ENCODE measurements at places on chromosomes 7 and 10. TPM values are rescaled to one million over a fixed set of nuclear protein-coding genes. Genes with fewer than 3 reads are reported as not detected.

DNA sequence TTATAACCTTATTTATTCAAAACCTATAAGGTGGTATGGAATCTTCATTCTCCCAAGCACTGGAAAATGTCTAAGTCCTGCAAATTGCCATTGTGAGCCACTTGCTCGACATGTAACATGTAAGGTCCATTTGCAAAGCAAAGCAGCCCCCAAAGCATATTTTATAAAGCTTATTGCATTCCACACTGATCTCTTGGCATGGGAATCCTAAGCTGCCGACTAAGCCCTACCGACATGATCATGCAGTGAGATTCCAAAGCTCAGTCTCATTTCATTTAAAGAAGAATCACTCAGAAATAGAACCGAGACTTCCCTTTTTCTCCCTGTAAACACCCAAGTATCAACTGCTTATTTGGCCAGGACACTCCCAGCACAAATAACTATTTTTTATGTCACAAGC, 333.4 kb upstream of the MYO3A start:
- DNase-seq, result no peak
- H3K36me3 ChIP-seq, result no peaks in the 10 kb centered on the region
- H3K27ac ChIP-seq, result no peak overlapping the region
- H3K4me3 ChIP-seq, result no peak overlapping the region

Gene SUMF2
- 61.5 TPM for total RNA-seq

GRCh38 chr10:102762401-102763015, 18.8 kb downstream of the WBP1L start:
- H3K27me3 ChIP-seq, result no peaks in the 10 kb centered on the region
- H3K4me1 ChIP-seq, result peaks cover 27% of the 10 kb centered on the region
- no peak overlapping the region for H3K4me3 ChIP-seq
- no peak for DNase-seq
- H3K36me3 ChIP-seq, result peaks cover 11% of the 10 kb centered on the region

Gene KCND2
- total RNA-seq, result 0.04 TPM

DNA sequence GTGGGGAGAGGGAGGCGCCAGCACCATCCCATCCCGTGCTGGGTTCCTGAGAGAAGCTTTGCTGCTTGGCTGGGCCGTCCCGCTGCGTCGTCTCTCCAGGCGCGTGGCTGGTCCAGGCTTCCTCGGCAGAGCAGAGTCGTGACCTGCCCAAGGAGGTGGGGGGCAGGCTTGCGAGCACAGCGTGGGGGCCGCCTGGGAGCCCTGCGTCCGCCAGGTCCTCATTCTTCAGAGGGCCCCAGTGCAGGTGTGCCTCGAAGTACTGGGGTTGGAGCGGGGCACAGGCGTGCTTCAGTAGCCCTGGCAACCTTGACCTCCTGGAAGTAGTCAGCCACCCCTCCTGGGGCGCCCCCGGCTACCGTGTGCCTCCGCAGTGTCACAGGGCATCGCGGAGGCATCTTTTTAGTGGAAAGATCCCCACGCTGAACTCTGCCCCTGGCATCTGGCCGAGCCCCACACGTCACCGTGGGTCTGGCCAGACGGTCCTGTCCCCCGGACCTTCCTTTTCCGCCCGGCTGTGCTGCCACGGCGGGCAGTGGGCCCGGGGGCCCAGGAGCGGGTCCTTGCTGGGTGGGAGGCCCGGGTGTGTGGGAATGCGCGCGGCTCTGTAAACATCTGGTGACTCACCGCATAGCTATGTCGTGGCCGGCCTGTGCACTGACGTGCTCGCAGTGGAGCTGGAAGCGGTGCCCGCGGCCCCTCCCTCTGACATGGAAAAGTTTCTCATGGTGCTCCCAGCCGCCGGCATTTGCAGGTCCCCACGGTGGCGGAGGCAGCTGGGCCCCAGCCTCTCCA, 6.4 kb downstream of the MAFK start:
- H3K27ac ChIP-seq, result peak overlapping the region; percentile 97
- H3K4me3 ChIP-seq, result peak overlapping the region; percentile 55
- H3K36me3 ChIP-seq, result peaks cover 26% of the 10 kb centered on the region

GRCh38 chr10:101103430-101103829, 27.7 kb upstream of the TLX1 start:
- H3K36me3 ChIP-seq, result no peaks in the 10 kb centered on the region
- H3K27me3 ChIP-seq, result peaks cover 10% of the 10 kb centered on the region
- no peak overlapping the region for H3K4me3 ChIP-seq

- no peak overlapping the region for H3K27ac ChIP-seq
- DNase-seq, result no peak
- H3K36me3 ChIP-seq, result no peaks in the 10 kb centered on the region
- H3K4me3 ChIP-seq, result no peak overlapping the region
- H3K4me1 ChIP-seq, result peaks cover 5% of the 10 kb centered on the region
These were observed 94.4 kb downstream of the WDFY4 start for GRCh38 chr10:48779077-48779476.

DNA sequence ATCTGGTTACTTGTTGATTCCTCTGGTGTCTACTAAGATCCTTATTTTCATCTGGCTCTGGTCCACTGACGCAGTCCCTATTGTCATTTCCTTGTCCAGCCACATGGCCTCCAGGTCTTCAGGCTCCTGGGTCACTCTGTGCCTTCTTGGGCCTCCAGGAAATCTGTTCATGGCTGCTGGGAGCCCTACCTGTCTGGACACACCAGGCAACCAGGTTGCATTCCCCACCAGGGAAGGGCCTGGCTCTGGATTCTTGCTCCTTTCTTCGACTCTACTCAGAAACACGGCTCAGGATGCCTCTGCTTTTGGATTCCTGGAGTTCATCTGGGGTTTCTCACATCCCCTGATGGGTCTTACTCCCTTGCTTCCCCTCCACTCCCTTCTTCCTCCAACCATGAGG, 8.0 kb upstream of the PPIF start:
- H3K27me3 ChIP-seq, result no peaks in the 10 kb centered on the region
- no peaks in the 10 kb centered on the region for H3K4me1 ChIP-seq
- H3K36me3 ChIP-seq, result no peaks in the 10 kb centered on the region
- no peak for DNase-seq
- H3K27ac ChIP-seq, result no peak overlapping the region

GRCh38 chr10:88880282-88881076, 434 bp downstream of the STAMBPL1 start:
- peak overlapping the region; percentile 75 for H3K4me3 ChIP-seq
- no peaks in the 10 kb centered on the region for H3K27me3 ChIP-seq
- H3K4me1 ChIP-seq, result no peaks in the 10 kb centered on the region
- H3K27ac ChIP-seq, result peak overlapping the region; percentile 92

DNA sequence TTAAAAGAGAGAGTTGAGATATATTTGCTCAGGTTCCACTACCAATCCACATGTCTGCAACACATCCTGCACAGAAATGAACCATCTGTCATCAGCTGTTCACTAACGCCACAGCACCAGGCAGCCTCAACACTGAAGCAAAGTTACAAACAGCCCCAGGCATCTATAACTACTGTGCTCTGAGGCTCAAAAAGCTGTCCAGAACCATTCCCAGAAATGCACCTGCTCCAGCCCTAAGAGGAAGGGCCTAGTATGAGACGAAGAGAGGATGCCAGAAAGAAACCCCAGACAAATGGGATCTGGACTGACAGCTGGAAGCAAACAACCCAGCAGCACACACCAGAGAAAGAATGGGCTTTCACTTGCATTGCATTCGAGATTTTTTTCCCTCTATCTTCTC, 159.3 kb downstream of the ELMO1 start:
- peaks cover 22% of the 10 kb centered on the region for H3K4me1 ChIP-seq
- no peak overlapping the region for H3K4me3 ChIP-seq
- no peak overlapping the region for H3K27ac ChIP-seq

Gene ERLIN1
- total RNA-seq, result 15.1 TPM

Gene GRID2IP
- 0.08 TPM for total RNA-seq

Gene PALS2
- 6.3 TPM for total RNA-seq

Gene VTI1A
- 25.9 TPM for total RNA-seq

GRCh38 chr10:123724747-123725146, 58.6 kb downstream of the GPR26 start:
- no peak overlapping the region for H3K4me3 ChIP-seq
- no peak overlapping the region for H3K27ac ChIP-seq
- DNase-seq, result no peak
- H3K36me3 ChIP-seq, result no peaks in the 10 kb centered on the region

DNA sequence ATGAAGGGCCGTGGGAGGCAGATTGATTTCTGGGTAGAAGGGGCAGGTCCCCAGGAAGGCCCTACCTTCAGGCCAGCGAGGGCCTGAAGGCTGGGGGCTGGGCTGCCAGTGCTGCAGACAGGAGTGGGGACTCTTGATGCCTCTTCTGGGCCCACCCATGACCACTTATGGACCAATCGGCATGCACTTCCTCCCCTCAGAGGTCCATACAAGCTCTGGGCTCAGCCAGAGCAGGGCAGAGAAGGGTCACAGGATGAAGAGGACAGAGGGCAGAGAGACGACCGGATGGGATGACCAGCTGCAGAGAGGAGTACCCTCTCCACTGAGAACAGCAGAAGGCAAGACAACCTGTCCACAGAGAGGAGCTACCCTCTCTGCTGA, 120.1 kb downstream of the DYNC2I1 start:
- H3K4me3 ChIP-seq, result peak overlapping the region; percentile 12
- H3K36me3 ChIP-seq, result no peaks in the 10 kb centered on the region
- H3K27ac ChIP-seq, result no peak overlapping the region
- H3K4me1 ChIP-seq, result peaks cover 19% of the 10 kb centered on the region
- no peak for DNase-seq

Gene CALN1
- not detected for total RNA-seq

Gene CRHR2
- total RNA-seq, result 0.35 TPM

GRCh38 chr10:119290301-119291048, 83.1 kb downstream of the GRK5 start:
- DNase-seq, result peak; percentile 50
- H3K36me3 ChIP-seq, result no peaks in the 10 kb centered on the region
- no peak overlapping the region for H3K4me3 ChIP-seq

Gene TDRD1
- 3.8 TPM for total RNA-seq

DNA sequence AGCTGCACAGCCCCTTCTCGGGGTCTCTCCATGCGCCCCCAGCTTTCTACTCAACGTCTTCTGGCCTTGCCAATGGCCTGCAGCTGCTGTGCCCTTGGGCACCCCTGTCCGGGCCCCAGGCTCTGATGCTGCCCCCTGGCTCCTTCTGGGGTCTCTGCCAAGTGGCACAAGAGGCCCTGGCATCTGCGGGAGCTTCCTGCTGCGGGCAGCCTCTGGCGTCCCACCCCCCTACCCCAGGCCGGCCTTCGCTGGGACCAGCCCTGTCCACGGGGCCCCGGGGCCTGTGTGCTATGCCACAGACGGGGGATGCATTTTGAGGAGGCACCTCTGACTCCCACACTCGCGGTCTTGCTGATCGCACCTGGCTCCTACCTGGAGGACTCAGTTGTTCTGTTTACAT, 2.3 kb downstream of the VENTX start:
- no peak for DNase-seq
- peaks cover 51% of the 10 kb centered on the region for H3K27me3 ChIP-seq
- no peaks in the 10 kb centered on the region for H3K36me3 ChIP-seq
- no peak overlapping the region for H3K4me3 ChIP-seq

GRCh38 chr7:139948587-139949335, 114.0 kb downstream of the PARP12 start:
- DNase-seq, result no peak
- H3K4me1 ChIP-seq, result no peaks in the 10 kb centered on the region
- H3K36me3 ChIP-seq, result no peaks in the 10 kb centered on the region
- no peak overlapping the region for H3K4me3 ChIP-seq

Gene EPHA1
- total RNA-seq, result 0.48 TPM

- no peaks in the 10 kb centered on the region for H3K36me3 ChIP-seq
- no peak overlapping the region for H3K4me3 ChIP-seq
- DNase-seq, result no peak
- no peak overlapping the region for H3K27ac ChIP-seq
- H3K27me3 ChIP-seq, result no peaks in the 10 kb centered on the region
These were observed 11.8 kb upstream of the PCGF5 start for GRCh38 chr10:91208642-91209041.

Gene CPA1
- total RNA-seq, result not detected

DNA sequence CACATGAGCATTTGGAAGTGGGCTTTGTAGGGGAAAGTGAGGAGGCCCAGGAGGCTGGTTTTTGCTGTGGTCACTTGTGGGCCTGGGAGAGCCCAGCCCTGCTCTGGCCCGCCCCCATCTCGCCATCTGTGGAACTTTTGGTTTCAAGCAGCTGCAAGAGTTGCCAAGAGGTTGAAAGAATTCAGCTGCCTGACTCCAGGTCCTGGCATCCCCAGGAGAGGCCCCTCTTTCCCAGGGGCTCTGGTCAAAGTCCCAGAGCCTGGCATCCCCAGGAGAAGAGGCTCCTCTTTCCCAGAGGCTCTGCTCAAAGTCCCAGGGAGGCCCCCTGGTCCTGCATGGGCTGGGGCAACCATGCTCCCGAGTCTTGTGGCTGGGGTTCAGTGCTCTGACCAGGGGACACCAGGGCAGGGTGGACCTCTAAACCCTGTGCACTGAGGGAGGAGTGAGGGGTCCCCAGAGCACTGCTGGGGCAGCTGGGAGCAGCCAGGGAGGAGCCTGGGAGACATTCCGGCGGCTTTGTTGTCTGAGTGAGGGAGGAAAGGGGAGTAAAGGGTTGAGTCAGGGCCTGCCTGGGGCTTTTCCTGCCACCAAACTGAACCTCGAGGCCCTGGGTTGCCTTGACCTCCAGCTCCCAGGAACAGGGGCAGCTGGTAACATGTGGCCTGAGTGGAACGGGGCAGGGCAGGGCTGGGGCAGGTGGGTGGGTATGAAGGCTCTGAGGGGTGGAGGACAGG, 27.7 kb upstream of the CSGALNACT2 start:
- no peaks in the 10 kb centered on the region for H3K36me3 ChIP-seq
- no peak overlapping the region for H3K4me3 ChIP-seq
- DNase-seq, result no peak
- H3K27ac ChIP-seq, result no peak overlapping the region
- H3K27me3 ChIP-seq, result no peaks in the 10 kb centered on the region

DNA sequence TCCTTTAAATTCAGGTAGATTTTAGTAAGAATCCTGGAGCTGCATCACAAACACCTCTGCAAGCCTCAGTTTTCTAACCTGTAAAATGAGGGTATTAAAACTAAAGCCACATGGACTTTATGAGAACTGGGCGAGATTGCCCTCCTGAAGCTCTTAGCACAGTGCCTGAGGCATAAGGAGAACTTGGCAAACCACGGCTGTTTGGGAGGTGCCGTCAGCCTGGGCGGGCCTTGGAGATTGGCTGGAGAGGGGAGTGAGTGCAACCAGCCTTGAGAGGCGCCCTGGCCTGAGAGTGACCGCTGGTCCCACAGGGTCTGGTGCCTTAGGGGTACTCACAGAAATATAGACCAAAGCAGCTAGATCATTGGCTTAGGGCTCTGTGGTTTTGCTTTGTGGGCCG, 5.4 kb upstream of the TNS3 start:
- no peak overlapping the region for H3K4me3 ChIP-seq
- H3K27me3 ChIP-seq, result no peaks in the 10 kb centered on the region
- H3K4me1 ChIP-seq, result peaks cover 18% of the 10 kb centered on the region
- no peak overlapping the region for H3K27ac ChIP-seq
